ENCODE measurements at places on chromosomes 5 and 9. TPM values are rescaled to one million over a fixed set of nuclear protein-coding genes. Genes with fewer than 3 reads are reported as not detected.

PCDHA1 gene
- total RNA-seq: not detected

RNF44 gene
- total RNA-seq: 47.6 TPM

PGM5 gene
- total RNA-seq: 94.9 TPM

TRIP13 gene
- total RNA-seq: 2.2 TPM

TMEM232 gene
- total RNA-seq: not detected

UGT3A2 gene
- not detected for total RNA-seq

DPH7 gene
- 28.8 TPM for total RNA-seq

Measured in transverse colon (tissue), 4 donors.